Stimulated activated CD8-positive, alpha-beta memory T cell treated with anti-CD3 and anti-CD28 coated beads, Interleukin-7, amount 100 ng/mL, for 4 hours (primary cell): ENCODE measurements at places on chromosomes 5 and 9.

DNA sequence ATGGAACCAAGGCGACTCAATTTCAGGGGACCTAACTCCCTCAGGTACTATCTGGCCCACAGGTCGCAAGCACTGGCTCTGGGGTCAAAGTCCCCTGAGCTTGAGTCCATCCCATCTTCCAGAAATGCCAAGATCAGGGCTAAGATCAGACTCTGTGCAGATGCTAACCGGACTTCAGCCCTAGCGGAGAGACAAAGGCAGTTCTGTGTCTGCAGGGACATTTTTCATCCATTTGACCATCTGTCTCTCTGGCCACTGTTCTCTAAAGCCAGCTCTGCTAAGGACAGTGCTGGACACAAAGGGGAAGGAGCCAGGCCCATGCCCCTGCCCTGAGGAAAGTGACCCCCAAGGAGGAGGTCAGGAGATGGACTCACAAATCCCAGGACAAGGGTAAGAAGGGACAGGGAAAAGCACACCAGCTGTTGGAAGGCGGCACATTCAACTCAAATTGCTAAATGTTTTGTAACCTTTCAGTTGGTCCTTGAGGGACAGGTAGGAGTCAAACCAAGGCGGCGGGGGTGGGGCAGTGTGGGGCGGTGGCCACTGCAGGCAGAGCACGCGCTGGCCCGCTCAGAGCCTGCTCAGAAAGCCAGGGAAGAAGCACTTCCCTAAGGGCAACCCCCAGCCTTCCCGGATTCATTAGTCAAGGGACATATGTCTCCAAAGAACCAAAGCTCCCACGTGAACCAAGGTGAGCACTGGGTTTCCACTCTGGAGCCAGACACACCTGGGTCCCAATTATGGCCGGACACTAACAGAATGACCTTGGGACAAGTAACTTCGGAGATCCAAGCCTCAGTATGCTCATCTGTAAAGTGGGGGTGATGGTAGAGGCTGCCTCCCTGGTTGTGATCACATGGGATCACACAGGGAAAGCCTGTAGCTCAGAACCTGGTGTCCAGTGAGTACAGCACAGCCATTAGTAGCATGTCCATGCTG is 42.8 kb downstream of the STK10 start:
- no peak for DNase-seq

DNA sequence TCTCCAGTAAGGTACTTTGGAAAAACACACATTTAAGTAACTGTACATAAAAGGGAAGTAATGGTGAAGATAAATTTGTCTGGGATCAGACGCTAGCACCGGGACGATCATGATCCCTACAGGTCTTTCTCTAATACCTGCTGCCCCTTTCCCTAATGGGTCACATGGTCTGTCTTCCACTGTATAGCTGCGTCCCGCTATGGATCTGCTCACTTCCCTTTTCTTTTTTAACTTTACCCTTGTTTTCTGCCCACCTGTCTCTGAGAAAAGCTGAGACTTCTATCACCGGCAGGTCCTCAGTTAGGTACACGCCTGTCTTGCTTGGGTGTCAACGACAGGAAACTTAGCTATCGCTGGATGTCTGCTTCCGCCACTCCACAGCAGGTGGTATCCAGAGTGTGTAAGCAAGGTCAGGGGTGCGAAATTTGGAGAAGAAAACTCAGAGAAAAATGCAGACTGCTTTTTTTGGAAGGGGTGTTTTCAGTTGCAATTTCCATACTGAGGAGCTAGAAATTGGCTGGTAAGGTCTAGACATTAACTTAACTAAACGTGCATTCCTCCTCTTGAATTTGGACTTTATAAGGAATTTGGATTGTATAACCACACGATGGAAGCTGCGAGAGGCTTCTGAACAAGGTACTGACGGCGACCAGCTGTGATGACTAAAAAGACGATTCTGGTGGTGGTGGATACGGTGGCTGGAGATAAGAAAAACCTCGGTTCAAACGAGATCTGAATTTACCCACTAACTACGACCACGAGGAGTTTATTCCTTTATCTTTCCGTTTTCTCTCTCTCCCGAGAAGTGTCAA is 1.1 kb upstream of the ICE1 start:
- DNase-seq = no peak

- DNase-seq = no peak
Observed at GRCh38 chr9:114125476-114126013, 26.5 kb upstream of the KIF12 start.

- no peak for DNase-seq
Observed at GRCh38 chr5:99929067-99929805, 605.9 kb upstream of the FAM174A start.

GRCh38 chr9:33455945-33456344 is 8.6 kb upstream of the AQP3 start:
- no peak for DNase-seq

DNA sequence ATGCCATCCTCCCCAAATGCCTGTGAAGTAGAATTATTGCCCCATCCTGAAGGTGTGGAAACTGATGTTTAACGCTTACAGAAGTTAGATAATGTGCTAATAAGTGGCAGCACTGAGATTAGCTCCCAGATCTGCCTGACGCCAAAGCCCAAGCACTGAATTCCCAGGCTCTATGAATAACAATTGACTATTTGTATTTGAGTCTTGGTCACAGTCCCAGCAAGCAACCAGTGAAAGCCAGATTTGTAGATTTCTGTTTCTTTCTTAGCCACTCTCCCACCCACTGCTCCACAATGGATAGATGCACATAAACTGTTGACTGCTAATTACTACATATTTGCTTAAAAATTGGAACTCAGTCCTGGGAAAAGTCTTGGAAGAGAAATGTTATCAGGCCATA is 34.4 kb downstream of the FAM240B start:
- DNase-seq = no peak

DNA sequence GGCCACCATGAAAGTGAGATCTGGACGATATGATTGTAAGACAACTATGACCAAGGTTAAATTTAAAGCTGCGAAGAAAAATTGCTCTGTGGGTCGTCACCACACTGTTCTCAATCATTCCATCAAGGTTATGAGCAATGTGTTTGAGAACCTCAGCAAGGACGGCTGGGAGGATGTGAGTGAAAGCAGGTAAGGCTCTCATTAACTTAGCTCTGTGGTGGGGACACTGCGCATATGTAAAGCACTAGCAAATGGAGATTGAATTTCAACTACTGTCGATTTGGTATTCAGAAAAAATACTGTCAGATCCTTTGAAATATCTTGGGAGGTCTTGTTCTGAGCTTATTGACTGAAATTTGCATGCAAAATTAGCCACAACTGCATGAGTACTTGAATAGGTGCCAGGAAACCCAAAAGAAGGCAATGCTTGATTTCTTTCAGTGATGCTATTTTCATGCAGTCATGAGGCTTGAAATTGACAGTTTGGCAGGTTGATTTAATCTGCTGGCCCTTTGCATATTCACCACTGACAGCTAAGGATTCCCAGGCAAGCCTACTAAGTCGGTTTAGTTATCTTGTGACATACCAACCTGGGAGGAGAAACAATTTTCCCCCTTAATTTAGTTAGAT is 183.9 kb upstream of the SH3GL2 start:
- no peak for DNase-seq

GRCh38 chr5:129591508-129592160 is 131.5 kb downstream of the ADAMTS19 start:
- no peak for DNase-seq

DNA sequence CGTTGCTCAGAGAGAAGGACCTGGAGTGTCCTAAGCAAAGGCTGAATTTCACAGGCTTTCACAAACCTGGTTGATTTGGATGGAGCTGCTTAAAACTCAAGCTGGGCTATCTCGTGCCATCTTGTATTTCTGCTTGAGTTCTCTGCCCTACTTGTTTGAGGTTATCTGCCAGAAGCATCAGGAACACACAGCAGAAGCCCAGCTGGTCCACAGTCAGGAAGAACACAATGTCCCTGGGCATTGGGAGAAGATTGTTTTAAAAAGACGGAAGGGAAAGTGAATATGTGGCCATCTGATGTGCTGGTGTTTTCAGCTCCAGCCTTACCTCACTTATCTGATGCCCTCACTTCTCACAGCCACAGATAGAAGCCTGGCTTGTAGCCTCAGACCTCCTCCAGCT is 32.9 kb upstream of the SLC36A1 start:
- no peak for DNase-seq

- DNase-seq = no peak
Observed at GRCh38 chr5:142753116-142753631, 17.0 kb upstream of the ARHGAP26 start.

GRCh38 chr9:5787759-5788302 is 45.1 kb downstream of the ERMP1 start:
- no peak for DNase-seq

GRCh38 chr9:84718476-84718875 is 48.9 kb downstream of the NTRK2 start:
- DNase-seq = no peak

- DNase-seq = no peak
Observed at GRCh38 chr9:90107040-90107725, 502.4 kb downstream of the GADD45G start.

GRCh38 chr5:81747030-81747429 is 3.9 kb downstream of the SSBP2 start:
- DNase-seq = no peak

DNA sequence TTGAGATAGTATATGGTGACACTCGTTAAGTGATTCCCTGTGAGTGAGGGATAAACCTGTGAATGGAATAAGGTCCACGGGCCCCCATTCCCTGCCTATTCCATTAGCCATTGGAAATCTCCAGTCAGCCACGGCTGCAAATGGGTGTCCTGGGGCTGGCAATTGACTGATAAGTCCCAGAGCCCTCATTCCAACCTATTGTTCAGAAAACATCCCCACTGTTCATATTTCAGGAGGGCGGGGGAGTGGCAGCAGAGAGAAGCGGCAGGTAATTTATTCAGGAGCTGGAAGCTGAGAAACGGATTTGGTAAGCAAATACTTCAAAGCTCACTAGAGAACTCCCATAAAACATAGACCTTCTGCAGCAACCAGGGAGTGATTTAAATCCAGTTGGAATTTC is 42.0 kb downstream of the TMEM174 start:
- DNase-seq = no peak

DNA sequence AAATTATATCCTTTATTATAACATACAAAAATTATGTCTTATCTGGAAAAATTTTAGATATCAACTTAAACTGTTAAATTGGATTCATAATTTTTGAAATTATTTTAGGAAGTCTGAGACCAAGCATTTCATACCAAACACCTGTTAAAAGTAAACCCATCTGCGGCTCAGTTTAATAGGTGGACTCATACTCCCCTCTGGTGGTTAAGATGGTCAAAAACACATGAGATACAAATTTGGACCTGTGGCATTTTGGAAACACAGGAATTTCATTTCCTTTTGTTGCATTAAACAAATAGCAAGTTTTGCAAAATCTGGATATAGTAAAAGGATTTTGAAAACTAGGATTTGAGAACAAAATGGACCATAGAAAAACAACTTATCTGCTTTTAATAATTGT is 53.7 kb downstream of the RGMB start:
- no peak for DNase-seq

- no peak for DNase-seq
Observed at GRCh38 chr9:68791169-68791568, 86.1 kb downstream of the PIP5K1B start.

DNA sequence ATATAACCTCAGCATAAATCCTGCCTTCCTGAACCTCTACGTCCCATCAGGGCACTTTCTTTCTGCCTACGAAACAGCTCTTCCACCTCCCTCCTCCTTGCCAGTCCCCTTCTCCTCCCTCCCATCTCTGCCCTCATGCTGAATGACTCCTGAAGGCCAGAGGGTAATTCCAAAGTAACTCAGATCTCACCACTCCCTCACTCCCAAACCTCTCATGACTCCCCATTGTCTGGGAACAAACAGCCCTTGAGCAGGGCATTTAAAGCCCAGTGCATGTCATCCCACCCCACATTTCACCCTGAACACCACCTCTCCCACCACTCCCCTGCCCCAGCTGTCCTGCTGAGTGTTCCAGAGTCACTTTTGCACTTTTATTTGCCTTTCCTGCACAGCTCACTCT is 8.9 kb upstream of the FBP1 start:
- no peak for DNase-seq

GRCh38 chr9:132575005-132575609 is 7.3 kb upstream of the BARHL1 start:
- no peak for DNase-seq
